ENCODE measurements at places on chromosomes 2 and 18.

DNA sequence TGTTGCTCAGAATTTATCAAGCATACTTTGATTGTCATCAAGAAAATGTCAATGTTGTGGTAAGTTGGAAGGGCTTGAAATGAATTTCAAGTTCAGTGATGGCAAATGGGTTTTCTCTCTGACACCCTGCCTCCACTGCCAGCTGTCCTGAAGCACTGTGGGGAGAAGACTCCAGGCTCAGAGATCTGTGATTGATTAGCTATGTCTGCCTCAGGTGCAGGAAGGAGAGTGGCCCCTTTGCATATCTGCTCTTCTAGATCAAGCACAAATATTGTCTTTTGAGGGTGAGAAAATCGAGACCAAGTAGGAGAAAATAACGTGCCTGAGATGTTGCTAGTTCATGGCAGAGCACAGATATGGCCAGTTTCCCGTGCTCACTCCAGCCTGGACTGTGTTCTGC lies 178.8 kb upstream of the GLI2 start:
- DNase-seq: no peak

GRCh38 chr2:218081063-218081462 lies 12.0 kb downstream of the RUFY4 start:
- no peak for DNase-seq

DNA sequence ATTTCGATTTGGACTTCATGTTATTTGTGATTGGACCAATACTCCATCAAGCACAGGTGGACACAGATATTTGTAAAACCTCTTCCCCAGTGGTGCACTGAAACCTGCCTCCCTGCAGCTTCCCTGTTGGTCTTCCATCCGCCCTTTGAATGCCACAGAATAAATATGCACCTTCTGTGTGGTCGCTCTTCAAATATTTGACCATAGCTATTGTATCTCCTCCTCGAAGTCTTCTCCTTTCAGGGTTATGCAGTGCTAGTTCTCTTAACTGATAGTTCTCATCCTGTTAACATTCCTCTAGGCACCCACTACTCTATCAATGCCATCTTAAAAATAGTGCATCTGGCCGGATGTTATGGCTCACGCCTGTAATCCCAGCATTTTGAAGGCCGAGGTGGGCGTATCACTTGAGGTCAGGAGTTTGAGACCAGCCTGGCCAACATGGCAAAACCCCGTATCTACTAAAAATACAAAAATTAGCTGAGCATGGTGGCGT lies 12.5 kb downstream of the SPATS2L start:
- no peak for DNase-seq

DNA sequence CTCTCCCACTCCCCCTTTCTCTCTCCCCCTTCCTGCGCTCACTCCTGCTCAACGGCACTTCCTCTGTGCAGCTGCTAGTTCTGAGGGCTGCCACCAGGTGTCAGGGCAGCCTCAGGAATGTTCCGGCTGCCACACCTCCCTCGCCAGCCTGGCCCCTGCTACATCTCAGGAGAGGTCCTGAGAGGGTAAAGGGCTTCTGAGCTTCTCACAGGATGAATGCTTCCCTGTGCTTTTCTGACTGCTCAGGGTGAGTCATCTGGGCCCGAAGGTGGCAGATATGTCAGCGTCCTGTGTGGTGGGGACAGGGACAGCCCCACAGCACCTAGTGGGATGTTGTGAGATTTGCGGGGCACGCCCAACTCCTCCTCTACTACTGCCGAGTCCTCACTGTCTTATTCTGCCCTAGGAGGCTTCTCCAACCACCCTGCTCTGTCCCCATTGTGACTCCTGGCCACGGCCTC lies 49.0 kb downstream of the PLEKHB2 start:
- peak; percentile 56 for DNase-seq

- no peak for DNase-seq
These were observed 183.9 kb downstream of the DNER start for GRCh38 chr2:229530434-229530833.

DNA sequence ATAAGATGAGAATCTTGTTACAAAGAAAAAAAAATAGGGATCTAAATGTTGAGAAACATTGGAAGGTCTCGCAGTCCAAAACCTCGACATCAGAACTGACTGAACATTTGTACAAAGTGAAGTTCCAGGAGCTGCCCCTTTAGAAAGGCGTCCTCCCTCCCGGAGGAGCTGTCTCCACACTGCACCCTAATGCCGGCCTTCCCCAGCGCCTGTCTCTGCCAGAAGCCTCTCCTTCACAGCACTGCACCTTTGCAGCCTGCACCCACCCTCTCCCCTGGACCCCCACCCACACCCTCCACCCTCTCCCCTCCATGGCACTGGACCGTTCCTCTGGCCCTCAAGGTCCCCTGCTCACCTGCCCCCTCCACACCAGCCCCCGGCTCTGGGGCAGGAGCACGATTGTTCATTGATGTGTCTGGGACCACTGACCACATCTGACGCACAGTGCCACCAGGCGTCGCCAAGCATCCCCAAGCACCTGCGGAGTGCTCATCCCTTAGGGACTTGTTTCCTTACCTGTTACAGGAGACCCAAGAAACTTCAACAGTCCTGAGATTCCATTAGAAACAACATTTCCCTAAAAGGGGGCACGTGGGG lies 90.3 kb upstream of the SNTG2 start:
- DNase-seq: no peak

DNA sequence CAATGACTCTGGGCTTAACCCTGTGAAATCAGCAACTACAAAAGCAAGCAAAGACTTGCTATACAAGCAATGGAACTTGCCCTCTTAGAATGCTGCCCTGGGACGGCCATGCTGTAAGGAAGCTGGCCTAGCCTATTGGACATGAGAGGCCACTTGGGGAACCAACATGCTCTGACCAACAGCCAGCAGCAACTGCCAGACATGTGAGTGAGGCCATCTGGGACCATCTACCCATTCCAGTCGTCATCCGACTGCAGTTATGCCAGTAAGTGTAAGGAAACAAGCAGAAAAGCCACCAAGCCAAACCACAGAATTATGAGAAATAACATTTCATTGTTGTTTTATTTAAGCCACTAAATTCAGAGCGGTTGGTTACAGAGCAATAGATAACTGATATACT lies 40.9 kb downstream of the CLASP1 start:
- no peak for DNase-seq

DNA sequence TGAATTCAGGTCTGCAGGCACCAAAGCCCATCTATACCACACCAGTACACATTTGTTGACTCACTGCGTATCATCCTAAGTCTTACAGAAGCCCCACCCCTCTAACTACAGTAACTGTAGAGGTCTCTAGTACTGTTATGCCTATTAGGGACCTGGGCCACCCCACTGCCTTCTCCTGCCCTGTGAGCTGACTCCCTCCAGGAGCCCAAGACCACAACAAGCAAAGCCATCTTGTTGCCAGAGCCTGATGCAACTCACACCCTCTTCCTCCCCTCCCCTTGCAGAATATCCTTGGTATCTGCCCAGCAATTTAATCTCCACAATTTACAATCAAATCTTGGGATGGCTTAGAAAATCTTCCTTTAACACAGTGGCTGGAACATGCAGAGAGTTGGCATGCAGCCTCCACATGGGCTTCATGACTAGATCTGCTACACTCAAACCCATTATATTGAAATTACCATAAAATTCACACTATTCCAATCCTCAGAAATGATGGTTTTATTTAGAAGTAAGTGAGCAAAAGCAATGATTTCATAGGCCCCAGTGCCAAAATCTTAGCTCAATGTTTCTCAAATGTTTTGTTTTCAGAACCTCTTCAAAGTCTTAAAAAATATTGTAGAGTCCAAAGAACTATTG lies 17.7 kb upstream of the CYP1B1 start:
- no peak for DNase-seq

DNA sequence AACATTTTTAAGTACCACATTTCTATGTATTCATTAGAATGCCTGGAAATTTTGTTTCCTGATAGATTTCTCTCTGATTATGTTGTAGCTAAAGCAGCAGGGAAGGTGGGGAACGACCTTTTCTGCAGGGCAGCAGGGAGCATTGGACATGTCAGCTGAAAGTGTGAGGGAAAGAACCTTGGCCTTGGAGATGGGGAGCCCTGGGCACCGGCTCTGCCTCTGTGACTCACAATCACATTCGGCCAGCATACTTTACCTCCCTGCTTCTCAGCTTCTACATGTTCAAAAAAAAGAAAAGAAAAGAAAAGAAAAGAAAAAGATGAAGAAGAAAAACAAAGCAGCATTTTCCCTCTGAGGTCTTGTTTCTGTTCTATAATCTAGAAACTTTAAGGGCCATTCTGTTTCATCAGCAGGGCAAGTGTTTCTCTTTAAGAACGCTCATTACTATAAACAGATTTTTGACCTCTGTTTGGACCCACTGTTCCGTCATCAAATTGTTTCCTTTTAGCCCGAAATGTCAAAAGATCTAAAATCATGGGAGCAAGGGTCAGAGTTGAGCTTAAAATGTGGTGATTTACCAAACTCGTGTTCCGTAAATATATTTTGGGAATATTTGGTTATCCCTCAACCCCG lies 27.9 kb downstream of the SETBP1 start:
- DNase-seq: no peak

DNA sequence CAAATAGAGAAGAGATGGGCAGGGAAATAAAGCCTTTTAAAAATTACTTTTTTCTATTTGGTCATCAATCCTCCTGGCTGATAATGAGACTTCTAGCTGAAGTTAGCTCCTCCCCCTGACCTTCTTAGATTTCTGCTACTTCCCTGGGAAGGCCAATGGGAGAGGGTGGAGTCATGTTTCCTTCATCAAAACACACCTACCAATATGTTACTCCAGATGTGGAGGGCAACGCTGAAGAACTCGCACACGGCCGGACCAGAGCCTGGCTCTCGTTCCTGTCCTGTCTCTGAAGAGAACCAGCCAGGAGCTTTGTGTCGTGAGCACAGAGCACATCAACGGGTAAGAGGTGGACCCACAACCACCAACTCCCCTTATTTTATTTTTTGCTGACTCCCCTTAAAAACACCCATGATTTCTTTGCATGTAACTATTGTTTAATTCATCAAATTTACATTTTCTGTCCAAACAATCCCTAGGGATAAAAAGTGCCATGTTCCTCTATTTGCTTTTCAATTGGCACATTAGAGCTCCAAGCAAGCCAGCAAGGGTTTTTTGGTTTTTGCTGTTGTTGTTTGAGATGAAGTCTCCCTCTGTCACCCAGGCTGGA lies 94.9 kb downstream of the ADD2 start:
- no peak for DNase-seq

- no peak for DNase-seq
These were observed 112.7 kb upstream of the RBMS1 start for GRCh38 chr2:160606341-160606740.

DNA sequence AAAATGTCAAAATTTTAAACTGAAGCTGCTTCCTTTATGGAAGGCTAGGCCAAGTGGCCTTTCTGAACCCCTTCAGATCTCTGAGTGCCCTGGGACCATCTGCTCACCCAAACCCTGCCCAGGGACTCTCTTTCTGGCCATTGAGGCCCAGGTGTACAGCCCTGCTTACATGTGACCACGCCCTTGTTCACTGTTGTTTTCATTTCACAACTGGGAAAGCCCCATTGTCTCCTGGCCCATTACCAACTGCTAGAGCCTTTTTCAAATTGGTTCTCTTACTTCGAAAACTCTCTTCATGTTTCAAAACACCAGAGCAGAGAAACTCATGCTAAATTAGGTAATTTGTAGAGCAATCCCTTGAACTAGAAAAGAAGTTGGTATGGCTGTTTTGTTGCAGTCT lies 219.5 kb upstream of the TANK start:
- no peak for DNase-seq
